ENCODE measurements at places on chromosomes 7 and 10.

DNA sequence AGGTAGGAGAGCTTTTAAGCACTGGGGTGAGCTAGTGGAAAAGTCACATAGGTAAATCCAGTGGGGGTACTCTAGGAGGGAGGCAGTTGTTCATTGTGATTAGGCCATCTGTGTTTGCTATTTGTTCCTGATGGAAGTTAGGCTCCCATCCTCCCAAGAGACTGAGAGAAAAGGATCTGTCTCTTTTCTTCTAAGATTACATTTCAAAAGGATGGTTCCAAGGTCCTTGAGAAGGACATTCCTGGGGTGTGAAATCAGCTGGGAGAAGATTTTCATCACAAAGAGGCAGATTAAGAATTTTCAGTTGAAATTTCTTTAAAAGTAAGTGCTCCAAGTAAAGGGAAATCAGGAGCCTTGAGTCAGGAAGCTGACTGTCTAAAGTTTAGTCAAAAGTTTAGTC lies 210.8 kb upstream of the CSTF2T start:
- DNase-seq = no peak

DNA sequence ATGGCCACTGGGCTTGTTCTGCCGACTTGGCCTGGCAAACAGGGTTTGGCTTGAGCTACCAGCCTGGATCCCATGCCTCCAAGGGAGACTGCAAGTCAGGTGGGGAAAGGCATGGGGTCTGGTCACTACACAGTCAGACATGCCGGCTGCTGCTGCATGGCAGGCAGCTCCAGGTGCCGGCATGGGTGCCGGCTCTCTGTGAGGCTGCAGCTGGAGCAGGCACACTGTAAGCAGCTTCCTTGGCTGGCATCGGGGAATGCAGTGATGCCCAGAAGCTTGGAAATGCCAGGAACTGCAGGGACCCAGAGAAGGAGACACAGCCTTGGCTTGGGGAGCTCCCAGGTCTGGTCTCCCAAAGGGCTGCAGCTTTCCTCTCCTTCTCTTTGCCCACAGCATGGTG lies 305.5 kb upstream of the NRG3 start:
- no peak for DNase-seq

- no peak for DNase-seq
Measured at GRCh38 chr7:29115130-29115687, 31.1 kb downstream of the CPVL start.

- DNase-seq = no peak
Measured at GRCh38 chr10:88472540-88472939, 110.6 kb downstream of the RNLS start.

- no peak for DNase-seq
Measured at GRCh38 chr10:29130190-29130673, 158.6 kb upstream of the LYZL1 start.

GRCh38 chr7:15764851-15765382 lies 78.4 kb upstream of the MEOX2 start:
- DNase-seq = no peak

GRCh38 chr10:127576740-127577161 lies 27.6 kb downstream of the NPS start:
- DNase-seq = no peak

DNA sequence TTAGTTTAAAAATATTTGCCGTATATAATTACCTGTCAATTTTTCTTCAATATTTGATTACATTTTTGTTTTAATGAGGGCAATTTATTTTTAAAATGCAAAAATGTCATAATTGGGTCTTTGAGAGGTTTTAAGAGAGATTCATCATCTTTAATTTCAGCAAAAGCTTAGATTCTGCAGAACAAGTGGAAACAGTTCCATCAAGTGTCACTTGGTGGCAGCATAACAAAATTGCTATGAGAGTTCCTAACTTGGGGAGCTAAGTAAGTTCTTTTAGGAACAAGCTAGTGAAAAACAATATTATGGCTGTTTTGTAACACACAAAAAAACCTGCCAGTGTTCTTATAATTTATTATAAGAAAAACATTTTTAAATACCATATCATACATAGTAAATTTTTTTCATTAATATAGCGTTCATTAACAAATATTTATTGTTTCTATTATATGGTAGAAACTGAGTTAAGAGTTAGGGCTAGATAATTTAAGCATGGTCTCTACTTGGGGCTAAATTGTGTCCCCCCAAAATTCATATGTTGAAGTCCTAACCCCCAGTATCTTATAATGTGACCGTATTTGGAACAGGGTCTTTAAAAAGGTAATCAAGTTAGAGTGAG lies 155.2 kb downstream of the MAGI2 start:
- no peak for DNase-seq

- no peak for DNase-seq
Measured at GRCh38 chr10:131081786-131082185, 229.7 kb downstream of the TCERG1L start.

GRCh38 chr7:83837683-83838082 lies 188.7 kb upstream of the SEMA3E start:
- DNase-seq = no peak

GRCh38 chr10:114767101-114767985 lies 54.2 kb upstream of the FHIP2A start:
- peak; percentile 14 for DNase-seq

- DNase-seq = no peak
Measured at GRCh38 chr7:17033245-17033644, 151.5 kb upstream of the AGR3 start.

GRCh38 chr7:155069992-155070751 lies at the start of gene HTR5A:
Gene HTR5A (plus strand): TSS chr7:155070324. CDS start chr7:155070900, 576 bp downstream.
- DNase-seq = peak; percentile 76

DNA sequence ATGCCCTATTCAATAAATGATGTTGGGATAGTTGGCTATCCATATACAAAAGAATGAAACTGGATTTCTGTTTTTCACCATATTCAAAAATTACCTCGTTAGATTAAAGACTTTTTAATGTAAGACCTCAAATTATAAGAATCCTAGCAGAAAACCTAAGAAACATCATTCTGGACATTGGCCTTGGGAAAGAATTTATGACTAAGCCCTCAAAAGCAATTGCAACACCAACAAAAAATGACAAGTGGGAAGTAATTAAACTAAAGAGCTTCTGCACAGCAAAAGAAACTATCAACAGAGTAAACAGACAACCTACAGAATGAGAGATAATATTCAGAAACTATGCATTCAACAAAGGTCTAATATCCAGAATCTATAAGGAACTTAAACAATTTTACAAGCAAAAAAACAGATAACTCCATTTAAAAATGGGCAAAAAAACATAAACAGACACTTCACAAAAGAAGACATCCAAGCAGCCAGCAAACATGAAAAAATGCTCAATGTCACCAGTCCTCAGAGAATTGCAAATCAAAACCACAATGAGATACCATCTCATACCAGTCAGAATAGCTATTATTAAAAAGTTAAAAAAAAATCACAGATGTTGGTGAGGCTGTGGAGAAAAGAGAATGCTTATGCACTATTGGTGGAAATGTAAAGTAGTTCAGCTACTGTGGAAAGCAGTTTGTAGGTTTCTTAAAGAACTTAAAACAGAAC lies 309.8 kb downstream of the AHR start:
- no peak for DNase-seq

DNA sequence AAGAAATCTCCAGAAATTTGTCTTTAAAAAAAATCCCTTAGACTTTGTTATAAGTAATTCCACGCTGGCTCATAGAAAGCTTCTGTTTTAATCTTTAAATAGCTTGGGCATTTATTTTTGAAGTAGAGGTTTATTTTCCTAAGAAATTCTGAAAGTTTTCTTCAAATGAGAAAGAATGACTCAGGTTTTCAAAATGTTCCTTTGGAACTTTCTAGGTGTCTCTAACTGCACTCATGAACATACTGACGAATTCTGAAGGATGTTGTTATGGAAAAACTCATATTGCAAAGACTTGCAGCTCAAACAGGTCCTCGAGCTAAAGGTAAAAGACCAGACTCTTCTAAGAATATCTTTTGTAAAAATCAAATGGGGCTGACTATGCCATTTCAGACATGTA lies 10.7 kb downstream of the DGKI start:
- DNase-seq = no peak

DNA sequence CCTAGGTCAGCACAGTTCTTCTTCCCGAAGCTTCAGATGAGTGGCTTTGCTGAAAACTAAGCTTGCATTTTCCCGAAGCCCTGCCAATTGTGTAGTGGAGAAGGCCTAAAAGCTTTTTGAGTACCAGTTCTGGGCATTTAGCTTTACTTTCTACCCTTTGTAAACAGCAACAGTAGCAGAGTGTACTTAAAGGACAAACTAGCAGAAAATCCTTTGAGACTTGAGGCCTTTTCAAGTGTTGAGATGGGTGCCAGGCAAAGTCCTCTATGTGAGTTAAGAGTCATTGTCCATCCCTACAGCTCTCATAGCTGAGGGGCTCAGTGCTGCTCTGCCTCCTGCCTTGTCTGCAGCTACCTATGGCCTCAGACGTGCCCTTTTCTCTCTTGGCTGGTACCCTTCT lies 368.2 kb downstream of the CCSER2 start:
- no peak for DNase-seq

GRCh38 chr10:28954211-28954610 lies 276.9 kb downstream of the BAMBI start:
- DNase-seq = no peak

GRCh38 chr10:13420532-13421307 lies 72.6 kb upstream of the SEPHS1 start:
- DNase-seq = no peak

GRCh38 chr10:106866244-106866845 lies 298.2 kb downstream of the SORCS1 start:
- no peak for DNase-seq

DNA sequence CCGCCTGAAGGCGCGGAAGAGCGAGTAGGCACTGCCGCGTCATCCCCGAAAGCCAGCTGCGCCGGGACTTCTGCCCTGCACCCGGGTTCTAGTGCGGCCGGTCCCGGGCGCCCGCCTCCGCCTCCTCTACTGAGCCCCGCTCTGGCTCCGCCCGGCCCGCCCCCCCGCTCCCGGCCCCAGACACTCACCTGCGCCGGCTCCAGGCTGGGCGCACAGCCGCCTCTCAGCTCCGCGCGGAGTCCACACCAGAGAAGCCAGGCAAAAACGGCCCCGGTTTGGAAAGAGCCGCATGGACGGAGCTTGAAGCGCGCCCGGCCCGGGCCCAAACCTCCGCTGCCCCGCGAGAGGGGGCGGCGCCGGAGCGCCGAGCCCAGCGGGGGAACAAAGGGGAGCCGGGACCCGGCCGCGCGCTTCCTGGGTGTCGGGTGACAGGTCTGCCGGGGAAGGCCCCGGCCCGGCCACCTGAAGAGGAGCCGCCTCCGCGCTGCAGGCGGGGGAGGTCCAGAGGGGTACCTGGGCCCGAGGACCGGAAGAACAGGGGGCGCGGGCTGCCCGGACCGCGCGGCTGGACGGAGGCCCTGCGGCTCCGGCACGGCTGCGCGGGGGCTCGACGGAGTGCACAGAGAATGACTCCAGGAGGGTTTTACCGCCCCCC lies 168.2 kb downstream of the NRF1 start:
- no peak for DNase-seq

- peak; percentile 69 for DNase-seq
Measured at GRCh38 chr7:786472-787255, 45.6 kb upstream of the SUN1 start.

- DNase-seq = no peak
Measured at GRCh38 chr10:20040012-20040411, 223.8 kb downstream of the PLXDC2 start.

GRCh38 chr7:4841007-4841784 lies 20.6 kb downstream of the PAPOLB start:
- DNase-seq = no peak

- no peak for DNase-seq
Measured at GRCh38 chr10:124676416-124677062, 67.6 kb downstream of the FAM53B start.

GRCh38 chr10:88949912-88950837 lies 2.4 kb downstream of the ACTA2 start:
- no peak for DNase-seq

- no peak for DNase-seq
Measured at GRCh38 chr7:151447312-151447711, 7.4 kb upstream of the CRYGN start.

DNA sequence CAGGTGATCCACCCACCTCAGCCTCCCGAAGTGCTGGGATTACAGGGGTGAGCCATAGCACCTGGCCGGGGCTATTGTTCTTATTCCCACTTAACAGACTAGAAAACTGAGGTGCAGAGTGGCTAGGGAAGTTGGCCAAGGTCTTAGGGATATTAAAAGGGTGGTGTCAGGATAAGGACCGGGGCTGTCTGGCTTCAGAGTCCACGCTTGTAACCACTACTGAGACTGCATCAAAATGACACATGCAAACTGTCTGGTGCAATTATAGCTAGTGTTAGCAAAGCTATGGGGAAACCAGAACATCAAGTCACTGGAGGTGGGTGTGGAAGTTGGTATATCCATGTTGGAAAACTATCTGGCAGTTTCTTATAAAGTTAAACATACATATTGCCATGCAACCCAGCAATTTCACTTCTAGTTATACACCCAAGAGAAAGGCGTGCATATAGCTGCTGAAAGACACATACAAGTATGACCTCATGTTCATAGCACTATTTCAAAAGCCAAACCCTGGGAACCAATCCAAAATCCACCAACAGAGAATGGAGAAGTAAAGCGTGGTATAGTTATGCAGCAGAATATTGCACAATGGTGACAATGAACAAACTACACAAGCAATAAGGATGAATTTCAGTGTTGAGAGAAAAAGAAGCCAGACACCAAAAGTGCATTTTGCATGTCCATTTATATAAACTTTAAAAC lies 33.9 kb upstream of the EEPD1 start:
- DNase-seq = peak; percentile 17

GRCh38 chr7:33128631-33128989 lies 754 bp upstream of the BBS9 start:
- DNase-seq = no peak

DNA sequence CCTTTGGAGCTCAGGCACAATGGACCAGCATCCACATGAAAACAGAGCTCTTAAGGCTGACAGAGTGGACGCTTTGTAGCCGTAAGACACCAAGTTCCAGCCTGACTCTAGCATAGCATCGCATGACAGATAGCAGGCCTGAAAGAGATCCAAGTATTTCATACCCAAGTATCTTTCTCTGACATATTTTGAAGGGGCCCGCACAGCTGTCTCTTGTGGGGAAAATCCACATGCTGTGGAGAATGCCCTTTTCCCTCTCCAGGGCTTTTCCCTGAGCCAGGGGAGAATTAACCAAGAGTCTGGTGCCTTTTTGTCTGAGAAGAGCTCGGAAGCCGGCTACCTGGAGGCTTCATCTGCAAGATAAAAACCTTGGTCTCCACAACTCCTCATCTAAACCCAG lies 51.0 kb downstream of the CFAP46 start:
- DNase-seq = no peak

GRCh38 chr10:106830471-106830870 lies 334.0 kb downstream of the SORCS1 start:
- DNase-seq = no peak
